ENCODE measurements at places on chromosomes 2 and 18.
A peak's percentile ranks its signal among the peaks of the same experiment; 100 is the strongest.

DNA sequence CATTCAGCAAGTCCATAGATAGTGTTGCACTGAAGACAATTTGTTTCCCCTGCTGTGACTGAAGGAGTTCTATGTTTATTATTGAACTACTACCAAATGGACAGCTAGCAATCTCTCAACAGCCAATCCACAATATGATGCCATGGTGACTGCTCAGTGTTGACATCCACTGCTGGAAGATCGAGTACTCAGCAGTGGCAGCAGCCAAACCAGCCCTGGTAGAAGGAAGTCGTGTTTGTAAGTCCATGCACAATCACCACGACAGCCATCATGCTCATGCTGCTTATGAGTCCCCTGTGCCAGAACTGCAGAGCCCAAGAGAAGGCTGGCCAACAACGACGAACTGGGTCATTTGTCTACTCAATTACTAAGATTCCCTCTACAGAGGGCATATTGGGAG lies 66.4 kb downstream of the OSR1 start:
- DNase-seq: no peak

DNA sequence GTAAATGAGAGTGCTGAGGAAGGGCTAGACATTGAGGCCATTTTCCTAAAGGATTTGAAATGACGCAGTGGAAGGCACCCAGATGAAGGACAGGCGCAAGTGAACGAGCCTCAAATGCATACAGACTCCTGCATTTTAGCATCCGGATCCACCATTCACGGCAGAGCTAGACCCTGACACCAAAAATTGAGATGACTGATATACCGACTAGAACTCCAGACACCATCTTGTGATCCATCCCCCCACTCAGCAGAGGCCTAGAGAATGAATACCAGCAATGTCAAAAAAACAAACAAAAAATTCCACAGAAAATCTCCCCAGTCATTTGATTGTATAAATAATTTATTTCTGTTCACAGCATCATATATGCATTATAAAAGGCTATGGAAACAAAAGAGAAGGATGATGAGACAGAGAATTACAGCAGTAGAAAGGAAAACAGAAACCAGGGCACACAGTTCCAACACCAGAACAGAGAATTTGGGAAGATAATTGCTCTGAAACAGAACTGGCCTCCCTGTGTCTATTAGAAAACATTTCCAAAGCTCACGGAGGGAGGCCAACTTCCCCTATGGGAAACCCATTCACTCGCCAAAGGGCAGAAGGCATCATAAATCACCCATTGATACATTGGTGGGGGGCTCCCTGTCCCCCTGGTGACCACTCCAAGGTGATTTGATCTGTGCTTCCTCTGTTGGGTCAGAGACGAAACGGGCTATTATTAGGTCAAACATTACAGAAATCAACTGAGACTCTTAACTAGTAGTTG lies 4.0 kb downstream of the ARL4C start:
- no peak for DNase-seq

GRCh38 chr2:71933467-71934319 lies 214.0 kb downstream of the CYP26B1 start:
- DNase-seq: no peak

- no peak for DNase-seq
Observed at GRCh38 chr2:42973726-42974125, 181.3 kb upstream of the HAAO start.

- no peak for DNase-seq
Observed at GRCh38 chr2:120472031-120472430, 126.1 kb downstream of the INHBB start.

DNA sequence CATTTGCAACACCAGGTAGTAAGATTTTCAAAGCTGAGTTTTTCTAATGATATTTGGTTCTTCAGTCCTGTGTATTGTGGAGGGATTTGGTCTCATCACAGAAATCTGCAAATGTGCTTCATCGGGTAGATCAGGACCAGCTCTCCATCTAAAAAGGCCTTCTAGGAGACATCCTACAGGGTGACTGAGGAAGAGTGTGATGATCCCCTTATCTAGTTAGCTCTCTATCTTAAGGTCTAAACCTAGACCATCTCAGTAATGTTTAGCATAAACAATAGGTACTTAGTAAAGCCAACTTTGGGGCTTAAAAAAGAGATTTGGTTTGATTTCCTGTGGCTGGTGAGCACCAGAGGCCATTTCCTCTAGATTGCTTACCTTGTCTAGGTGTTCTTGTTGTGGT lies 145.2 kb downstream of the PRPF40A start:
- no peak for DNase-seq

GRCh38 chr2:101111917-101112771 lies 39.0 kb downstream of the TBC1D8 start:
- DNase-seq: peak; percentile 46

- DNase-seq: no peak
Observed at GRCh38 chr2:114056294-114057143, 166.6 kb downstream of the ACTR3 start.

GRCh38 chr2:56713161-56713676 lies 529.4 kb downstream of the CCDC85A start:
- peak; percentile 87 for DNase-seq

DNA sequence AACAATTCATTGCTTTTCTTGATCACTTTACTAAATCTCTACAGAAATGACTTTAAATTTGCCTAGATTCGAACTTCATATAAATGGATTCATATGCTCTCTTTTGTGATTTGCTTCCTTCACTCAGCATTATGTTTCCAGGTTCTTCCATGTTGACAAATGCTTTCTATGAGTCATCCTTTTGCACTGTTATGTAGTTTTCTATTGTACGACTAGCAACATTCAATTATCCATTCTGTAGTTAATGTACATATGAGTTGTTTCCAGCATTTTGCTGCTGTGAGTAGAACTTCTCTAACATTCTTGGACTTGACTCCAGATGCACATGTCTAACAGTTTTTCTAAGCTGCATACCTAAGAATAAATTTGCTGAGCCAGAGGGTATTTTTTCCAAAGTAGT lies 66.5 kb upstream of the NEUROD1 start:
- no peak for DNase-seq

- DNase-seq: peak; percentile 11
Observed at GRCh38 chr2:134401081-134401497, 147.2 kb downstream of the MGAT5 start.

DNA sequence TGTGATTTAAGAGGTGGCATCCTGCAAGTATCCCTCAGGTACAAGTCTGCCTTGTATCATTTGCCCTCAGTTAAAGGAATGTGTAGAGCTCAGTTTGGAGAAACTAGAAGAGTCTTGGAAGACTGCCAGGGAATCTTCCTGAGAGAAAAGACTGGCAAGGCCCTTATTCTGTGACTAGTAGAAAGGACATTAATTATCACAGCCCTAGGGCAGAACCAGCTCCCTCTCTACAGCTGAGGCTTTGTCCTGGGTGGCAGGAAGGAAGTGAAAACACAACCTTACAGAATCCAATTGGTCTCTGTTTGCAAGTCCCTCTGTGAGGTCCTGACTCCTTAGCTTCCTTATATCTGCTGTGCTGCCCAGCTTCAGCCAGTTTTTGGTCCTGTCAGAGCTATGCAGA lies 385.9 kb upstream of the CYRIA start:
- no peak for DNase-seq

DNA sequence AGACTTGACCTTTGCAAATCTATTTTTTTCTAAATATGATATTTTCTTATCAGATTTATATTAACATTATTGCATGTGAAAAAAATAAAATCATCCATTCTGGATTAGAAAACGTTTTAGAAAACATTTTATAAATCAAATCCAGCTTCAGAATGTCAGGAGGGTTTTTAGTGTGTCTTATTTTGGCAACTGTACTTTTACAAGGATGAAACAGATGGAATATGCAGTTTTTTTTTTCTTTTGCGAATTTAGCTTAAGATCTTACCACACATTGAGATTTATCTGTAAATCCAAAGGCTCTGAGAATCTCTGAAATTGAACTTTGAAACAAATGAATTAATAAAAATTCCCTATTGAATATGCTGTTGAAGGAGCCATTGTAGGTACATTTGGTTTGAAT lies 36.7 kb downstream of the FAM171B start:
- no peak for DNase-seq

DNA sequence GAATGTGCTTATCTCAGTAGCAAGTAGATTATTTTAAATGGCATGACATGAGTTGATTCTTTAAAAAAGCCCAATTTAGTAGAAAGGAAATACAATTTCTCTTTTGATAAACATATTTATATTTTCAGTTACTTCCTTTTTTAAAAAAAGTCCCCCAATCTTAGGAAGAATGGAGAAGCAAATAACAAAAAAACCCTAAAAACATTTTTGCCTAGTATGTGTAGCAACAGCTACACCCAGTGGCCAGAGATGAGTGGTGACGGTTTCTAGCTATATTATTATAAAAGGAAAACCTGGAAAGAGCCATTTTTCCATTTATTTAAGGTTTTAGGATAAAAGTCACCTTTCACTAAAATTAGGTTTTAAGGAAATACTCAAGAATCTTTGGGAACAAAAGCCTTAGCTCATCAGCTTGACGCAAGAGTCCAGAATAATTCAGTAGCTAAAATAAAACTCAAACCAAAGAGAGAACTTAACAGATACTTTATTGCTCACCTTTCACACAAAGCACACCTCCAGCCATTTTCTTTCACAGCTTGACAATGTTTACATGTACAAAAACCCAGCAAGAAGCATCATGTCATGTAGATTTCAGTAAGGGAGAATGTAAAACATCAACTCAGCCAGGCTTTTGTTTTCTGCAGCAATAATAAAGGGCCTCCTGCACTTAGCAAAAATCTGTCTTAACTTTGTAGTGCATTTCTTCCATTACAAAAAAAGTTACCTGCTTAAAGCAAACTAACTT lies 15.7 kb downstream of the FAM98A start:
- DNase-seq: peak; percentile 82
